ENCODE measurements at places on chromosomes 7 and 10.
A peak's percentile ranks its signal among the peaks of the same experiment; 100 is the strongest.

GRCh38 chr7:18667466-18667865 lies 171.9 kb downstream of the HDAC9 start:
- peak; percentile 11 for DNase-seq

GRCh38 chr7:43658718-43659548 lies 70.4 kb downstream of the COA1 start:
- no peak for DNase-seq

- DNase-seq = no peak
These were observed 13.9 kb upstream of the FBXW4 start for GRCh38 chr10:101708870-101709269.

DNA sequence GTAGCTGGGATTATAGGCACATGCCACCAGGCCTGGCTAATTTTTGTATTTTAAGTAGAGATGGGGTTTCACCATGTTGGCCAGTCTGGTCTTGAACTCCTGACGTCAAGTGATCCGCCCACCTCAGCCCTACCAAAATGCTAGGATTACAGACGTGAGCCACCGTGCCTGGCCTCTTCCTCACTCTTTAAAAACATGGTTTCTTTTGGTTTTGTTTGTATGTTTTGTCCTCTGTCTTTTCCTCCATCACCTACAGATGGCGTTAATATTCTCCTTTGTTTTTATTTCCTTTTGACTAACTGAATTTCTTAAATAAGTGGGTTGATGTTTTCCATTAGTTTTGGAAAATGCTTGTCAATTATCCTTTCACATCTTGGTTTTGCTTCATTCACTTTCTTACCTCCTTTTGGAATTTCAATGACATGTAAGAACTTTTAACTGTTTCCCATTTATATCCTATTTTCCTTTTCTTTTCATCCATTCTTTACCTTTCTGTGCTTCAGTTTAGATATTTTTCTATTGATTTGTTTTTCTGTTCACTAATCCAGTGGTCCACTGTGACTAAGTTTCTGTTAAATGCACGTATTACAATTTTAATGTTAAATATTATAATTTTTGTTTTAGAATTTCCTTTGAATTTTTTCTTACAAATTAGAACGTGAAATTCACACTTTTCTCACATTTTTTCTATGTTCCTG lies 104.1 kb downstream of the ZNF467 start:
- DNase-seq = no peak

DNA sequence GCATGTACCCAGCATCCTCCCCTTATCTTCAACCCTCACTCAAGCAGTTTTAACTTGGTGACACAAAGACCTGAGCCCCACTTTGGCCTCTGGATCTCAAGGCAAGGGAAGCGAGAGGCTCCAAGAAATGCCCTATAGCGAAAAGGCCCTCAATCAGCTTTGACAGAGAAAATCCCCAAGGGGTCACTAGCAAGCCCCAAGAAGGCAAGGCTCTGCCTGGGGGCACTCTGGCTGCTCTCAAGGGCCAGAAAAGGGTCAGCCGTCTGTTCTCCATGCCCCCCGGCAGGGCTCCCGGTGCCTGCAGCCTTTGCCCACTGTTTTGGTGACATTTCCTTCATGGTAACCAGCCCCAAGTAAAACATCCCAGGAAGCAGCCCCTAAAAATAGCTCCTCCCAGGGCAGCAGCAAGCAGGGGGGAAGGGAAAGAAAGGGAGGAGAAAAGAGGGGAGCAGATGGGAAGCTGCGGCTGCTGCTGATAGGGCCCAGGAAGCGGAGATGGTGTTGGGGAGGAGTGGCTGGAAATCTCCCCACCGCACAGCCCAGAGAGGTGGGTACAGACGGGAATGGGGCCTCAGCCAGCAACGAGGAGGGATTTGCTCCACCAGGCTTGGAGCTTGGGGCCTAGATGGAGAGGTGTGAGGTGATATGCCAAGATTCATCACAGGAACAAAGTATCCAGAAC lies 7.1 kb downstream of the CAMK2G start:
- DNase-seq = no peak

DNA sequence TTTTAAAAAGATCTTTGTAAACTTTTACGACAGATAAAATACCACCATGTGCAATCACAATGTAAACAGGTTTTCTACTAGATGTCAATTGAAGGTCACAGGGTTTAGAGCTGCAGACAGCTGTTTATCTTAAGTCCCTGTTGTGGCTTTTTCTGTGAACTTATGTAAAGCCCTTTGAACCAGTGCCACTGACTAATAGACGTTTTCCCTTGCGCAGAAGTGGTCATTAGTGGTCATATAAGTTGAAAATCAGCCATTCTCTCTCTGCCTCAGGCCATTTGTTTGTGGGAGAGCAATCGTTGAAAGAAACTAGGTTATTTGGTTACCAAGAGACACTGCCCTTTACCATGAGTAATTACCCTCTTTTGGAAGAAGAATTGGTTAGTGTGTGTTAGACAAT lies 23.9 kb downstream of the CACNB2 start:
- no peak for DNase-seq

- no peak for DNase-seq
These were observed 19.6 kb downstream of the ENTPD7 start for GRCh38 chr10:99678921-99679320.

- no peak for DNase-seq
These were observed 7.7 kb upstream of the NRBF2 start for GRCh38 chr10:63125459-63125858.

DNA sequence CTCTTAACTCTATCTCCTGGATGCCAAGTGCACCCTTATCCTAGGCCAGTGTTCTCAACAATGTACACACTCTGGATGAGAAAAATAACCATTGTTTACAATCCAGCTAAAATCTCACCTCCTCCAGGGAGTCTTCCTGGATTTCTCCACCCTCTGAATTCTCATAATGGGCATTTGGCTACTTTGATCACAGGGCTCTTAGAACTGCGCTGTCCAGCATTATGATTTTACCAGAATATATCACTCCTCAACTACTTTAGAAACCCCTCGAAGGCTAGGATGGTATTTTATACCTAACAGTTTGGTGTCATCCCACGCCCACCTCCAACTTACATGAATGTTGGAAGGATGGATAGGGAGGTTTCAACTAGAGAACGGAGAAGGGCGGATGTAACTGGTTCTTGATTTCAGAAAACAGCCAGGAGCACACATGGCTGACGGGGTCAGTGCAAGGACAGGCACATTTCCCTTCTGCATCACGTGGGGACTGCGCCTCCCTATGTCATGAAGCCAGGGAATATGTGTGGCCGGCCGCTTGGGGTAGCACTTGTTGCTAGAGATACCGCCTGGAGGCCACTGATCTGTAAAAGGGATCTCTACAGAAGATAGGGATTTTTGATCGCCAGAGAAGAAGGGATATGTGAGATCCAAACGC lies 1.2 kb upstream of the ATP6V0E2 start:
- DNase-seq = peak; percentile 49

GRCh38 chr7:132793474-132793873 lies 217.2 kb upstream of the PLXNA4 start:
- DNase-seq = no peak

DNA sequence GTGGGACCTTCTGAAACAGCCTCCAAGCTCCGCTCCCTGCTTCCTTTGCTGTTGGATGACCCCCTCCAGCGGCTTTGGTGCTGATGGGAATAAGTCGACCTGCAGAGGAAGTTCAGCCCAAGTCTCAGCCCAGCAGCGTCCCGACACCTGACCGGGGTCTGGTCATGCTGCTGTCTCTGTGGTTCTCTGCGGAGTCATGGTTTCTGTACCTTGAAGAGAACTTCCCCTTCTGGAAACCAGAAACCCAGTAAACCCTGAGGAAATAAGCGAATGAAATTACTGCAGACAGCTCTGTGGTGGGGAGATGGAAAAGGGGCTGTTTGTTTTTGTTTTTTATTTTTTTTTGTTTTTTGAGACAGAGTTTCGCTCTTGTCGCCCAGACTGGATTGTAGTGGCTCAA lies 18.3 kb upstream of the ZNF12 start:
- DNase-seq = no peak

- DNase-seq = no peak
These were observed 316.6 kb downstream of the KCNMA1 start for GRCh38 chr10:77320971-77321471.

GRCh38 chr7:7882888-7883287 lies 85.7 kb upstream of the GLCCI1 start:
- no peak for DNase-seq

GRCh38 chr10:48759113-48759901 lies 74.6 kb downstream of the WDFY4 start:
- DNase-seq = no peak

DNA sequence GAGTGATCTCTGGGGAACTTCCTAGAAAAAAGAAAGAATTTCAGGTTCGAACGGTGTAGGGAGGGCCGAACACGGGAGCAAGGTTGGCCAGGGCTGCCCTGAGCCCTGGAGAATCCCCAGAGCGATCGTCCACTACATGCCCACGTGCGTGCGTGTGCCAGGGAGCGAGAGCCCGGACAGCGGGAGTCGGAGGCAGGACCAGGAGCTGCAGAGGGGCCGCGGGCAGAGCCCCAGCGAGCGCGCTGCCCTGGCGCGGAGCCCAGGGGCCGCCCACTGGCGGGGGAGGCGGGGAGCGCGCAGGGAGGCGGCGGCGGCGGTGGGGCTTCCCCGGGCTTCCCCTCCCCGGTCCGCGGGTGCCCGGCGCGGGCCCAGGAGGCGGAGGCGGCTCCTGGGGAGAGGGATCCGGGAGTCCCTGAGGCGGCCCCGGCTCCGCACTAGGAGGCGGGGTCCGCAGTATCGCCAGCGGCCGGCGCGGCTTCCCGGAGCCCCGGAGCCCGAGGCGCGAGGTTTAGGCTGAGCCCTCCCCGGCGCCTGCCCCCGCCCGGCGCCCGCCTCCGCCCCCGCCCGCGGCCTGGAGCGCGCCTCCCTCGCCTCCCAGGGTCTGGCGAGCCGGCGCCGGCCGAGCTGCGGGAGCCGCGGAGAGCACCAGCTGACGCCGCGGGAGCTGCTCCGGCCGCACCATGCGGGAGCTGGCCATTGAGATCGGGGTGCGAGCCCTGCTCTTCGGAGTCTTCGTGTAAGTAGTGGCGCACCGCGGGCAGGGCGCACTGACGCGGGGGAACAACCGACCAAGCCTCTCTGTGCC lies at the start of gene PLPP4:
Gene PLPP4 (plus strand): TSS at position 602 of the 805 bp plus-strand sequence. CDS start 79 bp downstream, at position 681.
- DNase-seq = no peak

DNA sequence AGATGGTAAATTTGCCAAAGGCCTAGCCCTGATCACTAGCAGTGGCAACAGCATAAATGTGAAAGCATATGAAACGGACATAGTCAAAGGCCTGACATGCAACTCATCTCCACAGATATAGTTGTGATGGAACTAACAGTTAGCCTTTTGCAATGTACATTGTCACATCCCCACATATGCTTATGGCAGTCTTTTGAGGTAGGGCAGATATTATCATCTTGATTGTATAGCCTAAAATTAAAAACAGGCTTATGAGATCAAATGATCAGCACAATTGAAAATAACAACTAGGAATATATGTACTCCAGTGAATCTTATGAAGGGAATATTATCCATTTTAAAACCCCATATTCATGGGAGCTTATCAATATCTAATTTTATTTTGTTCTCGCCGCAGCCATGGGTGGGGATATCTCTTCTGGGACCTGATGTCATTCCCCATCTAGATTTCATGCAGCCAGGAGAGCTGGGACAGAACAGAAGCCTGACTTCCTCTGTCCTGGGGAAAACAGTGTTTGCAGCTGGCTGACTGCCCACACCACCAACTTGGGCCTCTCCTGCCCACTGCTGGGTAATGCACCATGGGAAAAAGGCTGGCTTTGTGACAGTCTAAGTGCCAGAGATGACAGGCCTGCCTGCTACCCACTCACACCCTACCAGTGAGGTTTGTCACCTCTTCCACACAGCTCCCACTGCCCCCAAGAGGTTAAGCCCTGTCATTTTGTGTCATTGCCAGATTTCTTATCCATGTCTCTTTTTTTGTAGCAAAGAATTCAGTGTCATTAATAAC lies 180.2 kb upstream of the FZD1 start:
- DNase-seq = no peak

GRCh38 chr7:96558530-96558929 lies 151.1 kb downstream of the SEM1 start:
- no peak for DNase-seq

DNA sequence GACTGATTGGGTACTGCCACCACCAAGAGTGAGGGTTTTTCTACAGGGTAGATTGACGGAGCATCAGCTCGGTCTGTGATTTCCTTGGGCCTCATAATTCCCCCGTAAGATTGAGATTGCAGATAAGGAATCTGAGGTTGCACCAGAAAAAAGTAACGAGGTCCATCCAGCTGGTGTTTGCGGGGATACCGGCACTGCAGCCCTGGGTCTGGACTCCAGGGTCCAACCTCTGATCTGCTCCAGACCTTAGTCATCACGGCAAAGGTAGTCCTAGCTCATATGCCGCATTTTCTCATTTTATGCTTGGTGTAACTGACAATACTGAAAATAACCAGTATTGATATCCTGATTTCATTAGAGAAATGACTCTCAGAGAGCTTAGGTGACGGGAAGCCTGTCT lies 3.9 kb downstream of the CARD11 start:
- DNase-seq = no peak

GRCh38 chr10:90912854-90913479 lies 7.9 kb downstream of the ANKRD1 start:
- no peak for DNase-seq

DNA sequence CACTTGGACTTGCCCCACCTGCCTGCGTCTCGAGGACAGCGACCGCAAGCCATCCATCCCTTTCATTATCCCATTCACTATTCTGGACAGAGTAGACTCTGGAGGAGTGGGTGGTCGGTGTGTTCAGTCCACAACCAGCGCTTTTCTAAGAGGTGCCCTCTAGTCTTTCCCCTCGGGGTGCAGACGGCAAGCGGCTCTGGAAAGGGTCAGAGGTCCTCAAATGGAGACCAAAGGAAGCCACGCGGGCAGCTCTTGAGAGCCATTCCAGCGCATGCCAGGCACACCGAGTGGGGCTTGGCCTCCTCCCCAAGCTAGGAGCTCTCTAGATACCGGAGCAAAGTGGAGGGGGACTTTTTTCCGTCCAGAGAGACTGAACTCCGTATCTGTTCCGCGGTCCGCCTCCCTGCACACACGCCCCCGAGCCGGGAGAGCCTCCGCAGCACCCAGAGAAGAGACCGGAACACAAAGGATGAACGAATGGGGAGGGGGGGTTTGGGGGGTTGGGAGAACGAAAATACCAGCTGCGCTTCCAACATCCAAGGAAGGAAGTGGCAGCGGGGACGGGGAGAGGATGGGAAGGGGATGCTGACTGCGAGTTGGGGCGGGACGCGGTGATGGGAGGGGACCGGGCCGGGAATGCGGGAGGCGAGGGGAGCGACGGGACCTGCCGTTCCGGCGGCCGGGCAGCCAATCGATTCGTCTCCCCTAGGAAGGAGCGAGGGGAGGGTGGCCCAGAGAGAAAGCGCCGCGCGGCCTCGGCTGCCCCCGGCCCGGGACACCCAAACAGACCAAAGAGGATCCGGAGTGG lies 515 bp downstream of the GSDME start:
- peak; percentile 75 for DNase-seq

DNA sequence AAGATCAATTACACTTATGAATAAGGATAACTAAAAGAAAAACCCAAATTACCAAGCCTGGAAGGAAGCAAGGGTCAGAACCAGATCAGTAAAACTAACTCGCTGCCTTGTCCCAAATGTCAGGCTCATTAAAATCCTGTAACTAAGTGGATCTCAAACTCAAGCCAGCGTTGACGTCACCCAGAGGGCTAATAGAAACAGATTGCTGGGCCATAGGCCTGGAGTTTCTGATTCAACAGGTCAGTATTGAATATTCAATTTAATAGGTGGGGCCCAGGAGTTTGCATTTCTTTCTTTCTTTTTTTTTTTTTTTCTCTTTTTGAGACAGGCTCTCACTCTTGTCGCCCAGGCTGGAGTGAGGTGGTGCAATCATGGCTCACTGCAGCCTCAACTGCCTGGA lies 397.0 kb downstream of the CALN1 start:
- DNase-seq = no peak

GRCh38 chr7:116231949-116232348 lies 21.6 kb downstream of the TES start:
- DNase-seq = no peak

- DNase-seq = no peak
These were observed 79.9 kb upstream of the EN2 start for GRCh38 chr7:155377838-155378579.

Data from H54 (cell line).